ENCODE measurements at places on chromosomes 12 and 14. TPM values are rescaled to one million over a fixed set of nuclear protein-coding genes. Genes with fewer than 3 reads are reported as not detected.

GRCh38 chr14:55782166-55782565 lies 202.2 kb downstream of the KTN1 start:
- no peak overlapping the region for H3K27ac ChIP-seq
- no peaks in the 10 kb centered on the region for H3K36me3 ChIP-seq
- no peaks in the 10 kb centered on the region for H3K4me1 ChIP-seq
- H3K27me3 ChIP-seq, result no peaks in the 10 kb centered on the region
- no peak for DNase-seq
- H3K4me3 ChIP-seq, result no peak overlapping the region

GRCh38 chr12:57632958-57633840 lies at the start of gene B4GALNT1:
Gene B4GALNT1, minus strand, starts transcription at chr12:57633201. Its CDS starts 1,069 bp downstream, at chr12:57632132.
- H3K4me3 ChIP-seq, result peak within 1 kb of the TSS; percentile 15
- H3K36me3 ChIP-seq, result no peaks in the 10 kb centered on the region
- DNase-seq, result no peak
- no peaks in the 10 kb centered on the region for H3K27me3 ChIP-seq

DNA sequence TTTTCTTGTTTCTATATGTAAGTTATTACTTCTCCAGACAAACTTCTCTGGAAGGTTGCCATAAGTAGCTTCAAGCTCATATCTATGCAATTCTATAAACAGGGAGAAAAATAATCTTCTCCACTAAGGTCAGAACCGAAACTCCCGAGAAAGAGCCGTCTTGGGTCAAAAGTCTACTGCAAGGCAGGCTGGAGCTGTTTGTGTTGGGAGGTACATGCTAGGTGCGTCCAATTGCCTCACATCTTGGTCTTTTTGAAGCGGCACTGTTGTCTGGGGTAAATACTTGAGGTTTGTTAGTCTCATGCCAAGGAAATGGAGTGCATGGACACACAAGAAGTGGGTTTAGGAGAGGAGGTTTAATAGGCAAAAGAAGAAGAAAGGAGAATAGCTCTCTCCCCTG lies 674.7 kb upstream of the TMEM132C start:
- H3K4me1 ChIP-seq, result peaks cover 5% of the 10 kb centered on the region
- H3K27me3 ChIP-seq, result no peaks in the 10 kb centered on the region
- no peaks in the 10 kb centered on the region for H3K36me3 ChIP-seq
- H3K27ac ChIP-seq, result no peak overlapping the region
- DNase-seq, result no peak

GRCh38 chr12:30019366-30020140 lies 235.8 kb upstream of the TMTC1 start:
- H3K36me3 ChIP-seq, result no peaks in the 10 kb centered on the region
- no peak for DNase-seq
- H3K4me1 ChIP-seq, result peaks cover 3% of the 10 kb centered on the region
- no peaks in the 10 kb centered on the region for H3K27me3 ChIP-seq
- no peak overlapping the region for H3K27ac ChIP-seq

- no peak overlapping the region for H3K27ac ChIP-seq
- H3K4me1 ChIP-seq, result no peaks in the 10 kb centered on the region
- H3K27me3 ChIP-seq, result no peaks in the 10 kb centered on the region
- no peak for DNase-seq
Observed at GRCh38 chr12:130097798-130098255, 64.4 kb upstream of the FZD10 start.

DNA sequence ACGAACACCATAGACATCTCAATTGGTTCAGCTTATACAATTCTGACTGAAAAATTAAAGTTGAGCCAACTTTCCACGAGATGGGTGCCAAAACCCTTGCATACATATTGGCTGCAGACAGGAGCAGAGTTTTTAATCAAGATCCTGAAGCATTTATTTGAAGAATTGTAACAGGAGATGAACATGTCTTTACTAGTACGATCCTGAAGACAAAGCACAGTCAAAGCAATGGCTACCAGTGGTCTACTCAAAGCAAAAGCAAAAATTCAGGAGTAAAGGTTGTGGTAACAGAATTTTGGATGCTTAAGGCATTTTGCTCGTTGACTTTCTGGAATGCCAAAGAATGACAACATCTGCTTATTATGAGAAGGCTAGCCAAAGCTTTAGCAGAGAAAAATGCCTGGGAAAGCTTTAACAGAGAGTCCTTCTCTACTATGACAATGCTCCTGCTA lies 20.7 kb downstream of the ZDHHC17 start:
- no peaks in the 10 kb centered on the region for H3K36me3 ChIP-seq
- H3K27me3 ChIP-seq, result no peaks in the 10 kb centered on the region
- no peaks in the 10 kb centered on the region for H3K4me1 ChIP-seq
- H3K27ac ChIP-seq, result peak overlapping the region; percentile 51

DNA sequence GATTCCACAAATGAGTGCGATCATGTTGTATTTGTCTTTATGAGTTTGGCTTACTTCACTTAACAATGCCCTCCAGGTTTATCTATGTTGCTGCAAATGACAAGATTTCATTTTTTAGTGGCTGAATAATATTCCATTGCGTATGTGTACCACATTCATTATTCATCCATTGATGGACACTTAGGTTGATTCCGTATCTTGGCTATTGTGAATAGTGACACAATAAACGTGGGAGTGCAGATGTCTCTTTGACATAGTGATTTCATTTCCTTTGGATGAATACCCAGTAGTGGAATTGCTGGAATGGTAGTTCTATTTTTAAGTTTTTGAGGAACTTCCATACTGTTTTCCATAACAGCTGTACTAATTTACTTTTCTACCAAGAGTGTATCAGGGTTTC lies 23.5 kb downstream of the AKAP6 start:
- H3K27ac ChIP-seq, result no peak overlapping the region
- no peak for DNase-seq
- no peaks in the 10 kb centered on the region for H3K27me3 ChIP-seq
- H3K4me3 ChIP-seq, result no peak overlapping the region
- no peaks in the 10 kb centered on the region for H3K4me1 ChIP-seq
- H3K36me3 ChIP-seq, result no peaks in the 10 kb centered on the region

DNA sequence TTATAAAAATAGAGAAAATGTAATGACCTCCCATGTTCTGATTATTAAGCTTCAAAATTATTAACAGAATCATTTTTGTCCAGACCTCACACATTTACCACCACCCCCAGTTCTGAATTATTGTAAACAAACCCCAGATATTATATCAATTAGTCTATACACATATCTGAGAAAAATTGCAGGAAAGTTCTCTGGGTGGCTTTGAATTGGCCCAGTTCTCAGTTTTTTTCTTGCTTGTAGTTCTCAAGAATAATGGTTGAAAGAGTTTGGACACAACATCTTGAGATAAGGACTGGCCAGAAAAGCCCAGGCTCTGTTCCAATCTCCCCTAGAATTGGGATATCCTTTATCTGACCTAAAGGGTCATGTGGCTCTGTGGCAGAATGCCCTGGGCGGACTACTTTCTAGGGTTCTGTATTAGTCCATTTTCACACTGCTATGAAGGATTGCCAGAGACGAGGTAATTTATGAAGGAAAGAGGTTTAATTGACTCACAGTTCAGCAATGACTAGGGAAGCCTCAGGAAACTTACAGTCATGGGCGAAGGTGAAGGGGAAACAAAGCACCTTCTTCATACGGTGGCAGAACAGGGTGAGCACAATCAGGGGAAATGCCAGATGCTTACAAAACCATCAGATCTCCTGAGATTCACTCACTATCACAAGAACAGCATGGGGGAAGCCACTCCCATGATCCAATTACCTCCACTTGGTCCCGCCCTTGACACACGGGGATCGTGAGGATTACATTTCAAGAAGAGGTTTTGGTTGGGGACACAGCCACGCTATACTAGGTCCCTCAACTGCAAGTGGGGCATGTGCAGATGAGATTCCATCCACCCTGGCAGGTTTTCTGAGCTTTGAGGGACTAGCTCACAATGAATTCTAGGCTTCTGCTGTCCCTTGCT lies 1504.6 kb upstream of the FLRT2 start:
- no peaks in the 10 kb centered on the region for H3K27me3 ChIP-seq
- H3K27ac ChIP-seq, result no peak overlapping the region
- H3K4me1 ChIP-seq, result no peaks in the 10 kb centered on the region
- H3K36me3 ChIP-seq, result no peaks in the 10 kb centered on the region

- H3K4me3 ChIP-seq, result no peak overlapping the region
- no peak for DNase-seq
- no peaks in the 10 kb centered on the region for H3K4me1 ChIP-seq
- H3K27me3 ChIP-seq, result no peaks in the 10 kb centered on the region
Observed at GRCh38 chr12:64538121-64538520, 72.2 kb upstream of the RASSF3 start.

GRCh38 chr12:40336573-40337199 lies 111.9 kb downstream of the LRRK2 start:
- DNase-seq, result no peak
- H3K4me1 ChIP-seq, result peaks cover 5% of the 10 kb centered on the region
- H3K4me3 ChIP-seq, result no peak overlapping the region
- peaks cover 6% of the 10 kb centered on the region for H3K36me3 ChIP-seq

DNA sequence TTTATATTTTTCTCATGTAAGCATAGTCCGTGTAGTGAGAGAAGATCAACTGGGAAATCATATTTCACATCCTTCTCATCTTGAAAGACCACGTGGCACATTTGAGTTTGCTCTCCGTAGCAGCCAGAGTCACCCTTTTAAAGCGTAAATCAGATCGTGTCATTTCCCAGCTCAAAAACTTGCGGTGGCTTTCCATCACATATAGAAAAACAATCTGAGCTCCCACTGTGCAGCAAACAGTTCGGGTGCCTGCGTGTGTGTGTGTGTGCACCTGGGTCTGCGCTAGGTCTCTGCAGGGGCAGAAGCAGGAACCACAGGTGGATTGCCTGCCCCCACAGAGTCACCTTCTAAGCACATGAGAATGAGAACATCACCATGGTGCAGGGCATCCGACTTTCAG lies 338.2 kb downstream of the TRHDE start:
- H3K27ac ChIP-seq, result no peak overlapping the region
- no peak overlapping the region for H3K4me3 ChIP-seq
- no peaks in the 10 kb centered on the region for H3K27me3 ChIP-seq
- DNase-seq, result no peak
- no peaks in the 10 kb centered on the region for H3K4me1 ChIP-seq

DNA sequence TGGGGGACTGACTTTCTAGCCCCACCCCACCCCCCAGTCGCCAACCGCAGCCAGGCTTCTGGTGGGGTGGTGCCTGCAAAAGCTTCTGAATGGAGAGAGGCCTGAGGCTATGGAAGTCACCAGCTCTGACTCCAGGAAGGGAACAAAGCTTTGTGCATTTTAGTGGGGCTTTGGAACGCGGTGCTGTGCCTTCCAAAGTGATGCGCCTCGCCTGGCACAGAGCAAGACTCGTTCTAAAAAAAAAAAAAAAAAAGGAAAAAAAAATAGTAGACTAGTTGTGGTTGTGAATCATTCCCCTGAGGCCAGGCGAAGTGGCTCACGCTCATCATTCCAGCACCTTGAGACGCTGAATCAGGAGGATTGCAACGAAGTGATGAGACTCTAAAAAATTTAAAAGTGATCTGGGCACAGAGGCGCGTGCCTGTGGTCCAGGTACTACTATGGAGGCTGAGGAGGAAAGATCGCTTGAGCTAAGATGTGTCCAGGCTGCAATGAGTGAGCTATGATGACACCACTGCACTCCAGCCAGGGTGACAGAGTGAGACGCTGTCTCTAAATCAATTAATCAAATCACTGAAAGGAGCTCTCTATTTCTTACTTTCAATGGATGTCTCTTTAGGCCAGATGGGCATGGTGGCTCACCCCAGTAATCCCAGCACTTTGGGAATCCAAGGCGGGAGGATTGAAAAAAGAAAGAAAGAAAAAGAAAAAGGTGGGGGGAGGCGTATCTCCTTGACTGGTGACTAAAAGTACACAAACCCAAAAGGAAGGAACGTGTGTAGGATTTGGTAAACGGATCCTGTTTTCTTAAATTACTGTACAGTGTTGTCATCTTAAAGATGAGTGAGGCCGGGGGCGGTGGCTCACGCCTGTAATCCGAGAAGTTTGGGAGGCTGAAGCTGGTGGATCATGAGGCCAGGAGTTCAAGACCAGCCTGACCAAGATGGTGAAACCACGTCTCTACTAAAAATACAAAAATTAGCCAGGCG lies 259.6 kb upstream of the ALG10B start:
- DNase-seq, result no peak
- H3K27me3 ChIP-seq, result no peaks in the 10 kb centered on the region
- H3K4me3 ChIP-seq, result no peak overlapping the region
- H3K4me1 ChIP-seq, result no peaks in the 10 kb centered on the region

- no peak for DNase-seq
- peak overlapping the region; percentile 7 for H3K27ac ChIP-seq
- H3K4me3 ChIP-seq, result peak overlapping the region; percentile 62
Observed at GRCh38 chr14:74085047-74085637, 386 bp downstream of the LIN52 start.

SERPINA12 gene
- polyA plus RNA-seq, result not detected

OSGEP gene
- polyA plus RNA-seq, result 14.9 TPM

C12orf54 gene
- 2.5 TPM for polyA plus RNA-seq

KRT6C gene
- polyA plus RNA-seq, result 0.25 TPM

SETD3 gene
- 53.0 TPM for polyA plus RNA-seq

PTPRR gene
- polyA plus RNA-seq, result 0.23 TPM

ST8SIA1 gene
- polyA plus RNA-seq, result 10.4 TPM

Measured in aorta (tissue), 5 donors.